ENCODE measurements at places on chromosomes 3 and 15.

DNA sequence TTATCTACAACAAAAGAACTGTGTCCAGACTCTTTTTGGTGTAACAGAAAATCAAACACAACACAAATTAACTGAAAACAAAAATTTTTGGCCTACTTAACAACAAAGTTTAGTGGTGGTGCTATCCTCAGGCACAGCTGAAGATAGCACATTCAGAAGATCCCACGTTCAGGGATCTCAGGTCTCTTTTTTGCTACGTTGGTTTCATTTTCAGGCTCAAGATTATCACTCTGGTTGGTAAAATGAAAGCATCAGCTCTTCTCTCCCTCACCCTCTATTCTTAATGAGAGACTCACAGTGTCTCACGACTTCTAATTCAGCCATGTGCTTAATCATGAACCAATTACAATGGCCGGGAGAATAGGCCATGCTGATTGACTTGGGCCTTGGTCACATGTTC is 146.9 kb upstream of the PTPRG start:
- DNase-seq = no peak

DNA sequence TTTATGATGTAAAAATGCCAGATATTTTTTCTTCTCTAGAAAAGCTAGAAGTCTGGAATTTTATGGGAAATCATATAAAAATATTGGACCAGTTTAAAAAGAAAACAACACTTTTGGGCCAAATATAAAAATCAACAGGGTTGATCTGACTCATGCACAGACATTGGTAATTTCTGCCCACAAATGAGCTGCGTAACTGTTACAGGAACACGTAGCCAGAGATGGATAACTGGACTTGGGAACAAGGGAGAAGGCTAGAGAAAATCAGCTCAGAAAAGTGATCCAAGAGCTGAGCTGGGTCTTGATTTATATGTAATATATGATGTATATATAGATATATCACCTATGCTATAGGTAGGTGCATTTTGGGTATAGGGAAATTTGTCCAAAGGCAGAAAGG is 36.8 kb upstream of the NAALADL2 start:
- DNase-seq = no peak

- DNase-seq = no peak
These were observed 144.7 kb upstream of the IQSEC1 start for GRCh38 chr3:13217736-13218540.

DNA sequence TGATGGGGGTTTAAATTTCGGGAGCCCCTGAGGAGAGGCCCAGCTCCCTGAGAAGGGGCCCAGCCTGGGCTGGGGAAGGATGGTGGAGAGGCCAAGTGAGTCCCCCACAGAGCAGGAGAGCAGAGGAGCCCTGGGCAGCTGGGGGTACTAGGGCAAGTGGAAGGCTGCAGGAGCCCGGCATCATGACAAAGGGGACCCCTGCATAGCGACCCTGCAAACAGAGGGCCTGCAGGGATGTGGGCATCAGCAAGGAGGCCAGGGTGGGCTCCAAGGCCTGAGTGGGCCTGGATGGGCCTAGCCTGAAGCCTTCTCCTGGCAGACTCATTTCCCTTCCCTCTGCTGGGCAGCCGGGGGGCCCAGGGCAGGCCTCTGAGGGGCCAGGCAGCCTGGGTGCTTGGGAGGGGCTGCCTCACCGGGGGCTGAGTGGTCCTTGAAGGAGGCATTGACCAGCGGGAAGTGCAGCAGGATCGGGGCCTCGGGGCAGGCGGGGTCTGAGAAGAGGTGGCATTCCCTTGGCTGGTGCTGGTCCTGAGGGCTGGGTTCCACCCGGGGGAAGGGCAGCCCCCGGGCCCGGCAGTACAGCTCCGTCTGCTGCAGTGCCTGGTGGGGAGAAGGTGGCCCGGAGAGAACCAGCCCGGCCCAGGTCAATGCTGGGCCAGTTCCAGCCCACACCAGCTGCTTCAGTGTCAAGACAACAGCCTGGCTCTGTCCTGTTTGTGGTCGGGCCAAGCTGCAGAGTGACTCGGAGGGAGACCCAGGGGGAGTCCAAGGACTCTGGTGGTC is 24.7 kb downstream of the PLA2G4D start:
- no peak for DNase-seq

DNA sequence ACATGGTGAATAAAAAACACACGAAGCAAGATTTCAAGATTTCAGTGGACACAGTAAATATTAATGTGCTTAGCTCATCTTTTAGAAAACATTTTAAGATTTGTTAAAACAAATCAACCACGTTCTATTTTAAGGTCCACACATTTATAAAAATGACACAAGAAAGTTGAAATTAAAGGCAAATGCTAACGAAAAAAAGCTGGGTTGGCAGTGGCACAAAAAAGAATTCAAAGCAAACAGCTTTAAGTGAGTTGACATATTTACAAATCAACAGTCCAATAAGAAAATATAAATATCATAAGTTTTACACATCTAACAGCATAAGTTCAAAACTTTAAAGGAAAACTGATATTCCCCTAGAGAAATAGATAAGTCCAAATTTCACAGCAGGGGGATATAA is 430.4 kb upstream of the CCDC54 start:
- no peak for DNase-seq

- DNase-seq = no peak
These were observed 283.9 kb upstream of the CTNNB1 start for GRCh38 chr3:40915346-40915865.

DNA sequence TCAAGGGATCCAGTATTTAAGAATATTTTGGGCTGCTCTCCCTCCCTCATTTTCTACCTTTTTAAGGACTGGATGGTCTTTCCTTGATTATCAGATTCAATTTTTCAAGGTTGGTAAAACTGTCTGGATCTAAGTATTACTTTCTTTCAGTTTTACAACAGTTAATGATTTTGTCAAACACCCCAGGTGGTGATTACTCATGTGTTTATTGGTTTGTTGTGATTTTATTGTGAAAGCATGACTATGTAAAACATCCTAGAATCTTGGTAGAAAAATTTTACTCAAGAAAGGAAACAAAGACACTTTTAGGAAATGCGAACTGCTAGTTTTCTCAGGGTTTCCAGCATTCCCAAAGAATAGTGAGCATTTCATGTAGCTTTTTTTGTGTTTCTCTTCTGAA is 7.3 kb downstream of the GTF2E1 start:
- no peak for DNase-seq

GRCh38 chr3:194449913-194450312 is 36.9 kb downstream of the ATP13A3 start:
- no peak for DNase-seq

- no peak for DNase-seq
These were observed 11.8 kb downstream of the AAGAB start for GRCh38 chr15:67242708-67243111.

- no peak for DNase-seq
These were observed 51.4 kb upstream of the CTSH start for GRCh38 chr15:78995921-78996893.

DNA sequence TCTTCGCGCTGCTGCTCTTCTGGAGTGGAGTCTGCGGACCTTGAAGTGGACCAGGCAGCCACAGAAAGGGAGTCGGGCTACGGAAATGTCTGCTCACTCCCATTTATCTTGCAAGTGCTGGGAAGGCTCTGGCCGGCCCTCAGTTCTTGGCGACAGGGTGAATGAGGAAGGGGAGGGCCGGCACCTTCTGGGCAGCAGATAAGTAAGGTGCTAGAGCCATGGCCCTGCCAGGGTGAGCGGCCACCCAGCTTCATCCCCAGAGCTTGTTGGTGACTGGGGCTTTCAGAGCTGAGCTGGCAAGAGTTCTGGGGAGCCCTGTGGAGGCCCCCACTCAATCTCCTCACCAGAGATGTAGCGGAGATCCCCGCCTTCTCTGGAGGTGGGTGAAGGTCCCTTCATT is 103.5 kb downstream of the ASB7 start:
- DNase-seq = no peak

GRCh38 chr3:66983101-66983500 is 15.0 kb upstream of the KBTBD8 start:
- DNase-seq = no peak

DNA sequence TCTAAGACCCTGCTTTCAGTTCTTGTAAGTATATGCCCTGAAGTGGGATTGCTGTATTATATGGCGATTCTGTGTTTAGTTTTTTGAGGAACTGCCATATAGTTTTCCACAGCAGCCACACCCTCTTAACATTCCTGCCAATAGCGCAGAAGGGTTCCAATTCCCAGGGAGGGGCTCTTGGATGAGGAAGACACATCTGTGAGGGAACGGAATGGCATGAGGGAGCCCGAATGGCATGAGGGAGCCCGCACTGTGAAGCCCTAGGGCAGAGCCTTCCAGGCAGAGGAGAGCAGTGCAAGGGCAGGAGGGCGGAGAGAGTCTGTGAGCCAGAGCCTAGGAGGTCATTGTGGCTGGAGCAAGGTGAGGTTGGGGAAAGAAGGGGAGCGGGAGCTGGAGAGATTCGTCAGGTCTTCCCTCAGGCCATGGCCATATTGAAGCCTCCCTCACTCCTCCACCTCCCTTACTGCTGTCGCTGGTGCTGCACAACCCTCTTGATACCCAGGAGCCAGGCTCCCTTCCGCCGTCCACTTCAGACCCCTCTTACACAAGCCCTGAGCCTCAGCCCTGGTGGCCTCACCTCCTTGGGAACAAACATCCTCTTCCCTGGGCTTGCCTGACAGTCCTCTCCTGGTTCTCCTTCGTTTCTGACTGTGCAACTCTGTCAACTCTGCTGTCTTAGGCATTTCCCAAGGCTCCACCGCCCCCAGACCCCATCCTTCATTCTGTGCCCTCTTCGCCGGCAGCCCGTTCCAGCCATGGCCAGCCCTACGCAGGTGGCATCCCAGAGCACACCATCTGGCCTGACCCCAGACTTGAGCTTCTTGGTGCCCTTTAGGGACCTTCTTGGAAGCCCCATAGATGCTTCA is 51.4 kb downstream of the FGD5 start:
- DNase-seq = no peak

DNA sequence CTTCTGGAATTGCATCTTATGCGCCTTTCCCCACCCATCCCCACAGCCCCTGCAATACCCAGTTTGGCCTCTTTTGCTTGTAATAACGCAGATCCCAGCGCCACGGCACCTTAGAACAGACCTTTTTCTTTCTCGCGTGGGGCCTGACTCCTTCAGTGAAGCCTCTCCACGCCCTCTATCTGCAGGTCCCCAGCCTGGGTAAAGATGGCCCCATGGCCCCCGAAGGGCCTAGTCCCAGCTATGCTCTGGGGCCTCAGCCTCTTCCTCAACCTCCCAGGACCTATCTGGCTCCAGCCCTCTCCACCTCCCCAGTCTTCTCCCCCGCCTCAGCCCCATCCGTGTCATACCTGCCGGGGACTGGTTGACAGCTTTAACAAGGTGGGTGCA is 594 bp downstream of the CRELD1 start:
- no peak for DNase-seq

DNA sequence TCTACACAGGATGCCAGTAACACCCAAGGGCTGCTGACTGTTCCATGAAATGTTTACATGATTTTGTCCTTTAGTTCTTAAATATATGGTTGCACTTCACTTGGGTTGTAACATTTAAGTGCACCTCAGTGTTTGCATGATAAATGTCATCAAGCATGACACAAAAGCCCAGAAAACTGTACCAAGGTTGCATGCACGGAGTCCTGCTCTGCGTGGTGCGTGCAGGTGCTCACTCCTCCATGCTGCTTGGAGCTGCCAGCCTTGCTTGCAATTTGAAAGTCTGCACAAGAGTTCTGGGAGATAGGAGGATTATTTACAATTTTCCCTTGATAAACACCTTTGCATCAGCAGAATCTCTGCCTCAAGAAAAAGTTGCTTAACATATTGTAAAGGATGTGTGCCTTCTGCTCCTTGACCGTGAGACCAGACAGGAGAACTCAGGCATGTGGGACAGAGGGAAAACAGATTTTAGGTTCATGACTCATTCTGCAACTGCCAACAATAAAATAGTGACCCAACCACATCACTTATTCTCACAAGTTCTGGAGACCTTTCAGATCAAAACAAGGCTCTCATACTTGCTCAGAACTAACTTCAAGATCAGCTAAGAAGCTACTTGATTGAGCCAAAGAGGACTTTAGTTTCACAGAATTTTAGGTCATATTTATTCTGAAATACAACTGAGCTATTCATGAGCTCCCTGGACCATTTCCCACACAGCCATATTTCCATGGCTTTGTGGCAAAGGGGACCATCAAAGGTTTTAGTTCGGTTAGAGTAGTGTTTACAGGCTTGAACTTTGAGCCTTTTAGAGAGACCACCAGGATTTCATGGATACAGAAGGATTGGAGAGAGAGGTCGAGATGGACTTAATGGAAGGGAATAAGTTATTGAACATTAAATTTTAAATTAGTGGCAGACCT is 128.4 kb upstream of the ZBED2 start:
- peak; percentile 51 for DNase-seq

DNA sequence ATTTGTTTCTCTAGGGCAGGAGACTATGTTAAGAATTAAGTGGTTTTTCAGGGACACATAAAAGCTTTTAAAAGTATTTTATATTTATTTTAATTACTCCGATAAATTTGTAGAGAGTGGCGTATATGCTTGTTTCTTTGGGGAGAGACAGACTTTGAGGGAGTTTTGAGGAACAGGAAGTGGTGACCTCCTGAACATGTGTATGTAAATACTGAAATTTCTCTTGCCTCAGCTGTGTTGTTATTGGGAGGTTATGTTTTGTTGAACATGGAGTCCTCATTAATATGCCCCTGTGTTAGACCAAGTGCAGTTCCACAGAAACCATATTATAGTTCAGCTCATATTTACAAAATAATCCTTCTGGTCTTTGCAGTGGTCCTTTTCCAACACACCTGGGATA is 41.8 kb upstream of the UTS2B start:
- DNase-seq = no peak

- no peak for DNase-seq
These were observed 17.4 kb upstream of the STARD5 start for GRCh38 chr15:81341351-81341750.

DNA sequence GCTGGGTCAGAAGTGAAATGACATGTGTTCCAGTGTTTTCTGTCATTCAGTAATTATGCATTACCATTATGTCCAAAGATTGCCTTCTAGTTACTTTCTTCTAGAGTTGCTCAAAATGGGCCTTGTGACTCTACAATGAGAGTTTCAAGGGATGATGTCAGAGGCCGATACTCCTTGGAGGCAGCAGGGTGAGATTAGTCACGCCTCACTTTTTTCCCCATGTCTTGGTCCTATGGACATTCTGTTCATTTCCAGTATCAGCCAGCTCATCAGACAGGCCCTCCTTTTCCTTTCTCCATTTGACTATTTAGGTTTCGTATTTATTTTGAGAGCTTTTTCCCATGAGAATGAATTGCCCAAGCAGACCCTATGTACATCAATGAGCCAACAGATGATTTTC is 17.5 kb downstream of the VGLL3 start:
- DNase-seq = no peak

DNA sequence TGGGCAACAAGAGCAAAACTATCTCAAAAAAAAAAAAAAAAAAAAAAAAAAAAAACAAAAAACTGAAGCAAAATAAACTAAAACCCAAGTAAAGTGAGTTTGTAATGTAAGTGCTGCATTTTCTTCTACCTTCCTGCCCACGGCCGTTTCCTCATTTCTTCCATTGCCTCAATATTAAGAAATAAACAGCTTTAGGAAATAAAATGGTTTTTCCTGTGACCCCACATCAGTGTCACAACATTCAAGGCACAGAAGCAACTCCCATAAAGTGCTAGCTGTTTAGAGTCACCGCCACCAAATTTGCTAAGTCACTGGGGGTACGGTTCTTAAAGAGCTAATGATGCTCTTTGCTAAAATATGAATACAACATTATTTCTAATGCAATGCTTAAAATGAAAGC is 3.3 kb downstream of the PKM start:
- no peak for DNase-seq

- no peak for DNase-seq
These were observed 389.6 kb downstream of the MFSD1 start for GRCh38 chr3:159191447-159191846.
